Ammon's horn (tissue), 1 donor: ENCODE measurements at places on chromosomes 3 and 15.

- DNase-seq, result no peak
Measured at GRCh38 chr3:154799800-154800199, 280.3 kb upstream of the MME start.

GRCh38 chr3:123289391-123290106 lies 87.8 kb downstream of the SEC22A start:
- DNase-seq, result no peak

GRCh38 chr3:69092030-69092516 lies 7.3 kb downstream of the ARL6IP5 start:
- DNase-seq, result peak; percentile 83

DNA sequence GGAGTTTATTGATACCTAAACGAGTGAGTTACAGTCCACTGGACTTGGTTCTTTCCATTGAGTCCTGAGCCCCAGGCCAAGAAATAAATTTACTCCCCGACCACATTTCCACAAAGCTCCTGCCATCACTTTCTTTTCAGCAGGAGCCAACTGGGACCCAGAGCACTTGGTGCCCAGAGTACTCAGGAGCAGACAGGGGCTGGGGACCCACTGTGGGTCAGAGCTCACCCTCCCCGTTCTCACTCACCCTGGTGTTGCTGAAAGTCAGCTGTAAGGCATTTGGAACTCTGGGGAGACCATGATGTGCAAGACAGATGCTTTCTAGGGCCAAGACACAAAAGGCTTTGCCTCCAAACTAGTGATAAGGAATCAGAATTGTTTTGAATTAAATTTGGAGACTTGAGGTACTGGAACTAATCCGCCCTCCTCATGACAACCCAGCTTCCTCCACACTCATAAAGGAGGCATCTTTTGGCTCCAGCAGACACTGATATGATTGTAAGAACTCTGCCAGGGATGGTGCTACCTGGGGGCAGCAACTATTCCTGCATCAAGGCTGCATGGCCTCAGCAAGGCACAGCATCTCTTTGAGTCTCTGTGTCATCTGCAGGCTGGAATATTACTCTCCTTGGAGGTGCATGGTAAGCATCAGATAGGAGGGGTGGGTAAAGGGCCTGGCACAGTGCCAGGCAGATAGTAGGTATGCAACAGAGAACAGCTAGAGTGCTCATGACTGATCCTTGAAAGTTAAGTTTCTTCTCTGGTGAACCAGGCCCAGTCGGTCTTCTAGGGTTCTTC lies 7.3 kb upstream of the CAMK1 start:
- no peak for DNase-seq

- DNase-seq, result no peak
Measured at GRCh38 chr3:136512381-136512780, 239.8 kb downstream of the STAG1 start.

DNA sequence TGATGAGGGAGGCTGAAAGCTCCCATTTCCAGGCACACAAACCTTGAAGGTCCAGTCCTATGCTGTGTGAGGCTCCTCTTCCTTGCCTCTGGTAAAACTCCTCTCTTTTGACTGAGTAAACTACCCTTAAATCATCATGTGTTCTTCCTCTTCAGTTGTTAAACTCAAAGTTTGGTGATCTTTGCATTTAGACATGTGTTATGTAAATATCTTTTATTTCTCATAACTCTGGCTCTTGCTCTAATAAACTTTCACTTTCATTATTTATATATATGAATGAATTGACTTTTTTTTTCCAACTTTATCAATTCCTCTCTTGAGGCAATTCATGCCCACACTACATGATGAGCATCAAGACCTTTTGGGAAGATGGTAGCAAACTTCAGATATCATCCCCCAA lies 26.6 kb downstream of the SUCNR1 start:
- no peak for DNase-seq

DNA sequence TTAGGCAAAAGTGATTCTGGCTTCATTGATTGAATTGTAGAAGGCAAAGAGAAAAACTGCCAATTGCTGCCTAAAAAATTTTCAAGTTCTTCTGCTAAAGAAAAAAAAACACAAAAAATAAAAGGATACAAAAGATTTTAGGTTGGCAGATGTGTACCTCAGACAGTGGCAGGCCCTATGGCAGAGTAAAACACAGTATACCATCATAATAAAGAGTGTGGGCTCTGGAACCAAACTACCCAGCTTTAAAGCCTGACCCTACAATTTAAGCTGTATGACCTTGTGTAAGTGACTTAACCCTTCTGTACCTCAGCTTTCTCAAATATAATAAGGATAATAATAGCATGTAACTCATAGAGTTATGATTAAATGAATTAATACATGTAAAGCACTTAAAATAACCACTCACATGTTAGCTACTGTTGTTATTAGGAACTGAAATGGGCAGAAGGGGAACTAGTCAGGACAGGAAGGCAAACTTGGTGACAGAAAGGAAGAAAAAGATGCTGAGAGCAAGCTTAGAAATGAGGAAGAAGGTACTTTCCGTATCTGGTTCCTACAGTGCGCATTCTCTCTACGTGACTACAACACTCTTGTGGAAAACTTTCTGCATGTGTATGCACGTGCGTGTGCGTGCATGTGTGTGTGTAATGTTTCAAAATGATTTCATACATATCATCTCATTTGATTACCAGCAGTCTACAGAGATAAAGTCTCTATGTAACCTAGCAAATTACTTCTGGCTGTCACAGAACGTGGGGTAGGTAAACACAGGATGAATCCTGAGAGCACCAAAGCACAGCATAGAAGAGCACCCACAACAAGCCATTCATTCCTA lies 13.6 kb upstream of the GATM start:
- DNase-seq, result peak; percentile 63

- no peak for DNase-seq
Measured at GRCh38 chr15:85406916-85407315, 26.5 kb downstream of the AKAP13 start.

GRCh38 chr3:57464801-57465200 lies 79.3 kb downstream of the DNAH12 start:
- DNase-seq, result no peak

DNA sequence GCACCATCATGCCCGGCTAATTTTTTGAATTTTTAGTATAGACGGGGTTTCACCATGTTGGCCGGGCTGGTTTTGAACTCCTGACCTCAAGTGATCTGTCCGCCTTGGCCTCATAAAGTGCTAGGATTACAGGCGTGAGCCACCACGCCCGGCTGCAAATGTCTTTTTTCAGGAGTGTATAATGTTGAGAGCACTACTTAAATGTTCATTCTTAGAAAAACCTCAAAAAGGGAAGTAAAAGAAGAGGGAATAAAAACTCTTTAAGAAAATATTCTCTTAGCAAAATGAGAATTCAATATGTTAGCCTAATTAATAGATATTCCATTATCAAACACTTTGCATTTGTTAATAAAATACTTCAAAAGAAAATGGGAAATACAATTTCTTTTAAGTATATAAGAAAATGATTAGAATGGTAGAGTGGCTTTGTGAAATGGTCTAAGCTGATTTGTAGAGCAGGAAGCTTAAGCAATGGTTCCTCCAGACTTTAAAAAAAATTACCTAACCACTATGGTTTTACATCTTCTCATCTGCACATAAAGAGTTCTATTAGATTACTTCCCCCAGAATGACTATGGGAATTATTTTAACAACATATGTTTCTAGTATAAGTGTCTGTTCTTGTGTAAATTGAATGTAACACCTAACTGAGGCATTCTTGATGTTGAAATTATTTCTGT lies 226.7 kb upstream of the ALCAM start:
- no peak for DNase-seq

DNA sequence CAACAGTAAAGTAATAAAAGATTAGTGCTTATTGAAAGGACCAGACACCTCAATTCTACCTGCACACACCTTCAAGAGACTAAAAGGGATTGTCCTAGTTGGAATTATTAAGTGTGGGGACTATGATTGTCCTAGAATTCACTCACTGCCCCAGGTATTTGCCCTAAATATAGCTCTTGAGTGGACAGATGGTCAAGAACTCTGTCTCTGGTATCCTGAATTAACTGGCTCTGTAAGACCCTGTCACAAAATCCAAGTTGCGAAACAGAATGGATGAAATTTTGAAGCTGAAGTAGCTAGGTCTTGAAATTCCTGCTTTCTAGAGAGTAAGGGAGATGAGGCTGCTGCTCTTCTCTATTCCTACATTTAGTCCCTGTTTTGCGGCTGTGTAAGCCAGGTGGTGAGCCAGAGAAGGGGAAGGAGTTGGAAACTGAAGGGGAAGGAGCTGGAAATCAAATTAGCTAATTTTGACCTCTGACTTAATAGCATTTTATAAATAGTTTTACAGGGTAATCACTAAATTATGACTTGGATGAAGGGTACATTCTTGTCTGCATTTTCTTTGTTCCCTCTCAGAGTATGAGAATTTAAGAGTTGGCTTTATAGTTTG lies 34.5 kb downstream of the KBTBD12 start:
- no peak for DNase-seq
